Fibroblast of skin of right quadriceps (primary cell): ENCODE measurements at places on chromosomes 16 and 17.

GRCh38 chr16:6105115-6105514 is 1007.5 kb upstream of the EEF2KMT start:
- DNase-seq, result peak; percentile 2

DNA sequence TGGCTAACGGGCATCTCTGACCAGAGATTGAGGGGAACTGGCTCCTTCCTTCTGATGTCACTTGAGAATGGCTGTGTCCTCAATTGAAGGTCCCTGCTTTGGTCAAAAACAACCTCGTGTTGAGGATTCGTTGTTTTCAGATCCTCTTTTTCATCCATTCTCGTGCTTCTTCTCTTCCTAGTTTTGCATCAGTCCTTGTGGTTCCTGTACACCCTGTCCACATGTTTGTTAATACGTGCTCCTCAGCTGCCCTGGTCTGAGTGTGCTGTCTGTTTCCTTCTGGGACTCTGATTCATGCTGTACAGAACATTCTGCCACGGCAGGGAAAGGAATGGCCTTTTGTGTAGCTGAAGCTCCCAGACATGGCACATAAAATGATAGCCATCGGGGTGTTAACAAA is 863.2 kb upstream of the GOT2 start:
- DNase-seq, result no peak

GRCh38 chr17:74227271-74228080 is 14.1 kb downstream of the TTYH2 start:
- no peak for DNase-seq

- no peak for DNase-seq
These were observed 82.6 kb upstream of the MPHOSPH6 start for GRCh38 chr16:82252582-82252981.

- no peak for DNase-seq
These were observed 18.4 kb downstream of the MT1X start for GRCh38 chr16:56700631-56701030.

GRCh38 chr17:73750975-73751374 is 106.7 kb upstream of the SDK2 start:
- DNase-seq, result no peak

DNA sequence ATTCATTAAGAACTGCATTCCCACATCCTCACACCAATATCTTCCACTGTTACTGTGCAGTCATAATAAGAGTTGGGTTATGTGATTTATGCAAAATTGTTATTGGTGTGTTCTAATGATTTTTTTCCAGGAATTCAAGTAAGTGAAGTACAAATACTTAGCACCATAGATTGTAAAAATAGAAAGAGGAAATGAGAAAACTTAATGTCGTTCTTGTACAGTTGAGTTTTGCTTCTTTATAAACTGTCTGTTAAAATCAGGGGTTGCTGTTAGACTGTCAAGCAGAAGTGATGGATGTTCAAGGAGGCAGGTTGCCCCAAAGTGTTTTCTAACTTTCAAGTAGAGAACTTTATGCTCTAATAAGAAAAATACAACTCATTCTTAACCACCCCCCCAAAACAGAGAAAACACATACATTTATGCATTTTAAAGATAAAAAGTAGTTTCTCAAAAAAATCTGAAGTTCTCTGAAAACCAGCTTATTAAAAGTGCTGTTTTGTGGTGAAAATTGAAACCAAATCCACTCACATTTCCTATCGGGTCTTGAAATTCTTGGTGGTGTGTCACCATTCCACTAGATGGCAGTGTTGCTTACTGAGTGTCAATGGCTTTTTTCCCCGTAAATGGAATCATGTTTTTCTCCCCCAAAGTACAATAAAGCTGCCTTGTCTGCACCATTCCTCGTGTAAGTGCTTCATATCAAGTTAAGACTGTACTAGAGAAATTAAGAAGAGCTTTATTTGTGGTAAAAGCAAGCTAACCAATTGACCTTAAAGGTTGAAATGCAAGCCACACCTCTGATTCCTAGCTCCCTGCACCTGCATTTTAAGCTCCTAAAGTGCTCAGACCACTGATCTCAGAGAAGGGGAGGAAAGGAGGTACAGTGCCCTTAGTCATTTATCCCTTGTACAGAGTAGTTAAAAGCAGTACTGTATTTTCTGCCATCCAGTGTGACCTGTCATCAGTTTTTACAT is 4.7 kb upstream of the IGSF6 start:
- peak; percentile 53 for DNase-seq

GRCh38 chr17:42313773-42314566 is 25.7 kb downstream of the STAT5A start:
- no peak for DNase-seq

DNA sequence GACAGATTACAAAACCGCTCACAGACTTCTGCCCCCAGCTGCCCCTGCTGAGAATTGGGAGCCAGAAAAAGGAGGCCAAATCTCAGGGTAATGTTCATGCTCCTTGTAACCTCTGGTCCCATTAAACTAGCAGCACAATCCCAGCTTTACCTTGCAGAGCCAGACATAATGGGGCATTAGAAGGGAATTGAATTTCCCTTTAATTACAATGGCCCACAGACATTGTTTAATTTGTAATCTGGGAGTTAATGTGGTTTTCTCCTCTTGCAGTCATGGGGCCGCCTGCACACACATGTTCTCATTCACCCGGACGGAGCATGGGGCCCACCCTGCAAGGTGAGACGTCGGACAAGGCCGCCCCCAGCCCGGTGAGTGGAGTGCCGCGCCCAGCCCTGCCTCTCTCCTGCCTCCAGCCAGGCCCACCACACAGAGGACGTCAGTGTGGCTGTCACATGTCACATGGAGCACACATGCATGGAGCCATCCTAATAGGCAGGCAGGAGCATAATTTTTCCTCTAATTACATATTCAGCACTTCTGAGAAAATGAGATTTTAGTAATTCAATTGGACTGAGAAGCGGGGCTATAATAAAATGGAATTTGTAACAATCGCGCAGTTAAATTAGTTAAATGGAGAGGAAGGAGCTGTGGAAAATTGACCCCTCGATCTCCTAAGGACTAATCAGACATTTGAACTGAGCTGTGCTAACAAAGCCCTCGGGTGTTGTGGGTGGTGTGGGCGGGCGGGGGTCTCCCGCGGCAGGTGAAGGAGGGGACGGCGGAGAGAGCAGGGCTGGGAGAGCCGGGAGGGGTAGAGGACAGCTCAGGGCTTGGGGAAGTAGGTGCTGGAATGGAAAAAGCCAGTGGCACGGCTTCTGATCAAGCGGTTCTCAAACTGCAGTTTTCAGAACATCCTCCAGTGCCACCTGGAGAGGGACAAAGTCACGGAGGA is 87.7 kb downstream of the ENGASE start:
- no peak for DNase-seq

GRCh38 chr16:12062343-12063003 is 85.9 kb downstream of the SNX29 start:
- DNase-seq, result peak; percentile 86

DNA sequence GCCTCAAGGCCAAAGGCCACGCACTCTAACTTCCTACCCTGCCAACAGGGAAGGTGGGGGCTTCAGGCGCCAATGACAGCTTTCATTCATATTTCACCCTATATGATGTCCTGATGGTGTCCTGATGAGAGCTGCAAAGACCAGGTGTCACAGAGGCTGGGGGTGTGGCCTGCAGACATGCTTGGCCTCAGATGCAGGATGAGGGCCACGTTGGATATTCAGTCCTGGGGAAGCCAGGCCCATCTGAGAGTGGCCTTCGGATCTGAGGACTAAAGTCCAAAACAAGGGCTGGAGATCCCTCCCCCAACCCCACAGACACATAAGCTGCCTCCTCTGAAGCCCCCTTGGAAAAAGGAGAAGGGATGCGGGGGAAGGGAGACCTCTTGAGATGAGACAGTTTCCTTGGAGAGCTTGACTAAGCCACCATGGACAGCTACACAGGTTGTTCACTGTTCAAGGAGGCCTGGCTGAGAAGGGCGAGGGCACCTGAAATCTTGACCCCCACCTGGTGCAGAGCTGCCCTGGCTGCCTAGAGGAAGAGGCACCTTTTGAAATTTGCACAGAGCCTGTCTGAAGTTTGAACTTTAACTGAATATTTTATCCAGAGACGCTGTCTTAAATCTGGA is 24.3 kb upstream of the GSG1L start:
- DNase-seq, result no peak

- no peak for DNase-seq
These were observed 51.8 kb downstream of the LMF1 start for GRCh38 chr16:918741-919657.

GRCh38 chr16:7315813-7316212 is 16.8 kb upstream of the RBFOX1 start:
- no peak for DNase-seq

DNA sequence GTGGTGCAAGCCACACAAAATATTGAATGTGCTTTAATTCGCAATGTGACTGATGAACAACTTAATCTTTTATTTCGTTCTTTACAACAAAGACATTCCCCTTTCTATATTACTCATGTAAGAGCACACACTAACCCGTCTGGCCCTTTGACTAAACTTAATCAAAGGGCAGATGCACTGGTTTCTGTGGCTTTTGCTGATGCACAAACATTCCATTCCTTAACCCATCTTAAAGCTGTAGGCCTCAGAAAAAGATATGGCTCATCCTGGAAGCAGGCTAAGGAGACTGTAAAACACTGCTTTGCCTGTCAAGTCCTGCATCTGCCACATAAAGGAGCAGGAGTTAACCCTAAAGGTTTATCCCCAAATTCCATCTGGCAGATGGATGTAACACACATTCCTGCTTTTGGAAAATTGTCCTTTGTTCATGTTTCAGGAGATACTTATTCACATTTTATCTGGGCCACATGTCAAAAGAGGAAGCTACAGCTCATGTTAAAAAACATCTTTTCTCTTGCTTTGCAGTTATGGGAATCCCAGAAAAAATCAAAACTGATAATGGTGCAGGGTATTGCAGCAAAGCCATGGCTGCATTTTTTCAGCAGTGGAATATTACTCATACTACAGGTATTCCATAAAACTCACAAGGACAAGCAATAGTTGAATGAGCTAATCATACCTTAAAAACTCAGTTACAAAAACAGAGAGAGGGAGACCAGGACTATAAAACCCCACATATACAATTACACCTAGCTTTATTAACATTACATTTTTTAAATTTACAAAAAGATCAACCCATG is 137.2 kb downstream of the AHSP start:
- no peak for DNase-seq

GRCh38 chr17:43900858-43901754 is 6.2 kb downstream of the MPP2 start:
- no peak for DNase-seq

DNA sequence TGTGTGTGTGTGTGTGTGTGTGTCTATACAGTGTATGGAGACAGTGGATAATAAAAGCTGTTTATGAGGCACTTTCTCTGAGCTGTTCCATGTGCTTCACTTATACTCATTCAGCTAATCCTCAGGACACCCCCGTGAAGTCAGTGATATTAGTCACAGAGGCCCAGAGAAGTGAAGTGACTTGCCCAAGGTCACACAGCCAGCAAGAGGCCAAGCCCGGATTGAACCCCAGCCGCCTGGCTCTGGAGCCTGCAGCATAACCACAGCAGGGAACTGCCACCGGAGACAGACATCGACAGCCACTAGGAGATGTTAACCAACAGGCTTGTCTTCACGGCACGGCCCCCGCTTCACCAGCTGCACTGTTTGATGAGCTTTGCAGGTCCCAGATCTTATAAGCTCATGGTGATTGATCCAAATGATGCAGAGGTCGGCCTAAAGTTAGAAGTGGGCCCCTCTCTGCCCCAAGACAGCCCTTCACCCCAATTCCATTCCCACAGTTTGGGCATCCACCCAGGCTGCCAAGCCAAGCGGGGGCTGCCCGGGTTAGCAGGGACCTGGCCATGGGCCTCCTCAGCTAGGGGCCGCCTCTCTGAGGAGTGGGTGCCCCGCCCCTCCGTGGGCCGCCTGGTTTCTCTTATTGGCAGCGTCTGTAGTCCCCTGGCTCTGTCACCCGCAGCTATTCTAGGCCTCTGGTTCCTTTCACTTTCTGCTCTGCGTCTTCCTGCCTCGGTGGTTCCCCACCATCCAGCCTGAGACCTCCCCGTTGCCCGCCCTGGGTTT is 30.9 kb downstream of the SOCS1 start:
- DNase-seq, result no peak

DNA sequence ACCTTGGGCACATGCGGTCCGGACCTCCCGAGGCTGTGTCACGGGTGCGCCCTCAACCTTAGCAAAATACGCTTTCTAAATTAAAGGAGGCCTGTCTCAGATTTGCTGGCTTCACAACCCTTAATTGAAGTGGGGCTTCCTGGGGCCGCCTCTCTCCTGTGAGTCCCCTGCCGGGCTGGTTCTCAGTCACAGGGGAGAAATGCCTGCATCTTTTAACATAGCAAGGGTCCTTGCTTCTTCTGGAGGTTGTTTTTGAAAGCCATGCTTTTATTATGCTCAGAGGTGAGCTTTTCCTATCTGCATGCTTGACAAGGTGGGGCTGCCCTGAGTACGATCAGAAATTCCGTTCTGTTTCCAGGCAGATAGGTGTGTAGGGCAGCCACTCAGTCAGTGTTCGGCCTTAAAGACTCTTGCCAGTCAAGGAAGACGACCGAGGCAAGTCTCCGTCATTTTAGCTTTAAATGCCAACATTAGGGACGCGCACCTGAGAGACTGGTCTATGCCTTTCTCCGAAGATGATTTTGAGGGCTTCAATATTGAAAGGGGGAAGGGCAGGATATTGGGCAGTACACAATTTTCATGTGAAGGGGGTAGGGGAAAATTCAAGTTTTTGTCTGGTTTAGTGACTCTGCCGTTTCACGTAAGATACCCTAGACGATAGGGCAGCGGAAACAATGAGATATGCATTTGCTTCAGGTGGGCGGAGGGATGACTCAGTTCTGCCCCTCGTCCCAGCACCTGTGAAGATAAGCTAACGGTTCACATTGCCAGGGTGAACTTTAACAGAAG is 5.5 kb upstream of the SLC7A5 start:
- DNase-seq, result no peak

DNA sequence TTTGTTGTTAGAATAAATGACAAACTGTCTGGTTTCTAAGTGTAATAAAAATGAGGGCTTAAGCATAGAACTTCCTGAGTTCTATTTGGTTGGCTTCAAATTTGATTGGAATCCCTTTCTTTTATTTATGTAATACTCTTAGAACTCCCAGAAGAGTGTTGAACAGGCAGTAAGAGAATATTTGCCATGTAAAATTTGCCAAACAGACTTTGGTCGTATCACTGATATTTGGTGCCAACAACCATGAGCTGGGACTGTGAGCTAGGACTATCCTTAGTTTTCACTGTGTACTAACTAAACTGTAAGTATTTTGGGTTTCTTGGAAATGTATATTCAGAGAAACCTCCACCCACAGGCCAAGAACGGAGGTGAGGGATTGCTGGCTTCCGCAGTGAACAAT is 971.2 kb upstream of the SOX9 start:
- no peak for DNase-seq

DNA sequence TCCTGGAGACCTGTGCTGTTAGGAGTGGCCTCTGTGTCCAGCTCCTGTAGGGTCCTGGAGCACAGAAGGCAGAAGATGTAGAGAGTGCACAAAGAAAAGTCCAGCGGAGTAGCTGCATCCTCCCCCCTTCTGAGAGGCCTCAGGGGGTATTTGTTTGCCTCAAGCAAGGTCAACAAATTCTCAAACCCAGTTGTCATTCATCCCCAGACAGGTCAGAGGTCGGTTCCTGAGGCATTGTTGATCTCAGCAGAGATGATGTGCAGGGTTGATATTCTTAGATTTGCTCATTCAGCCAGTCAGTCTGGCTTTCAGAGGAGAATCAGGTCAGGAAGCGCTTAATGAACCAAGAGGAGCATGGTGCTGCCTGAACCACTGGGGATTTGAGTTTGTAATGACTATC is 8.3 kb upstream of the RBFOX1 start:
- no peak for DNase-seq
